ENCODE measurements at places on chromosomes 2 and 18.

- no peak for DNase-seq
Observed at GRCh38 chr2:168773719-168774521, 28.5 kb upstream of the NOSTRIN start.

GRCh38 chr2:203748331-203749126, 42.1 kb downstream of the CD28 start:
- no peak for DNase-seq

GRCh38 chr2:214807653-214808052, 1.8 kb downstream of the BARD1 start:
- DNase-seq: no peak

DNA sequence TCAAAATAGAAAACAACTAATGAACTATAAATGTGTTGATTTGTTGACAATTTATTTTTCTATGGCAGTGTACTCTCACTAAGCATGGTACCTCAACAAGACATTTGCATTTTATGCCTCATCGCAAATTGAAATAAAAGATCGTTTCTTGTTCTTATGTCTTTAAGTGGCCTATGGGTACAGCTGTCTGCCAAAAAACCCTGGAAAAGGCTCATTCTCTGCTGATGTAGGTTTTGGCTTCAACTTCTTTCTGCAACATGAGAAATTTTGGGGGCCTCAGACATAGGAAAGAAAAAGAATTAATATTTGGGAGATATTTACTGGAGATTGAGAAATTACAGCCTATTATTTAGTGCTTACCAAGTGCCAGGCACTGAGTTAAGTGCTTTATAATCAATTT, 205.1 kb upstream of the DPP10 start:
- no peak for DNase-seq

Data from CD14-positive monocyte (primary cell).